ENCODE measurements at places on chromosomes 12 and 14. TPM values are rescaled to one million over a fixed set of nuclear protein-coding genes. Genes with fewer than 3 reads are reported as not detected.

DBX2 gene
- total RNA-seq, result not detected

KRT81 gene
- not detected for total RNA-seq

TRAFD1 gene
- 70.4 TPM for total RNA-seq

NFATC4 gene
- total RNA-seq, result not detected

LAG3 gene
- 12.0 TPM for total RNA-seq

CLEC4C gene
- not detected for total RNA-seq

ASCL1 gene
- not detected for total RNA-seq

RIPK3 gene
- 37.5 TPM for total RNA-seq

C12orf50 gene
- not detected for total RNA-seq

KRT2 gene
- total RNA-seq, result 0.10 TPM

HDAC7 gene
- 232 TPM for total RNA-seq

RERG gene
- total RNA-seq, result 0.17 TPM

TDG gene
- total RNA-seq, result 35.0 TPM

KLHL33 gene
- 0.17 TPM for total RNA-seq

RSRC2 gene
- 82.3 TPM for total RNA-seq

FRS2 gene
- 18.4 TPM for total RNA-seq

ADAMTS20 gene
- total RNA-seq, result not detected

KRT71 gene
- total RNA-seq, result not detected

SERPINA10 gene
- not detected for total RNA-seq

ATG14 gene
- 6.1 TPM for total RNA-seq

NEDD1 gene
- 46.2 TPM for total RNA-seq

KCNK13 gene
- total RNA-seq, result not detected

OR4E2 gene
- total RNA-seq, result not detected

DAO gene
- not detected for total RNA-seq

STAT6 gene
- 242 TPM for total RNA-seq

TMEM229B gene
- 25.1 TPM for total RNA-seq

EXOC5 gene
- 66.5 TPM for total RNA-seq

GYS2 gene
- not detected for total RNA-seq

MYO1A gene
- 1.4 TPM for total RNA-seq

SERPINA6 gene
- not detected for total RNA-seq

TMEM179 gene
- total RNA-seq, result not detected

KRT75 gene
- not detected for total RNA-seq

PDZRN4 gene
- total RNA-seq, result not detected

All from activated CD4-positive, alpha-beta T cell treated with anti-CD3 and anti-CD28 coated beads, Interleukin-2, amount 10 ng/mL, durations not matched to agents 7 days and 5 days (primary cell).